NCI-H1105 treated with DMSO at 0.1 percent for 48 hours (cell line): ENCODE measurements at places on chromosomes 13 and 19.
A peak's percentile ranks its signal among the peaks of the same experiment; 100 is the strongest.

DNA sequence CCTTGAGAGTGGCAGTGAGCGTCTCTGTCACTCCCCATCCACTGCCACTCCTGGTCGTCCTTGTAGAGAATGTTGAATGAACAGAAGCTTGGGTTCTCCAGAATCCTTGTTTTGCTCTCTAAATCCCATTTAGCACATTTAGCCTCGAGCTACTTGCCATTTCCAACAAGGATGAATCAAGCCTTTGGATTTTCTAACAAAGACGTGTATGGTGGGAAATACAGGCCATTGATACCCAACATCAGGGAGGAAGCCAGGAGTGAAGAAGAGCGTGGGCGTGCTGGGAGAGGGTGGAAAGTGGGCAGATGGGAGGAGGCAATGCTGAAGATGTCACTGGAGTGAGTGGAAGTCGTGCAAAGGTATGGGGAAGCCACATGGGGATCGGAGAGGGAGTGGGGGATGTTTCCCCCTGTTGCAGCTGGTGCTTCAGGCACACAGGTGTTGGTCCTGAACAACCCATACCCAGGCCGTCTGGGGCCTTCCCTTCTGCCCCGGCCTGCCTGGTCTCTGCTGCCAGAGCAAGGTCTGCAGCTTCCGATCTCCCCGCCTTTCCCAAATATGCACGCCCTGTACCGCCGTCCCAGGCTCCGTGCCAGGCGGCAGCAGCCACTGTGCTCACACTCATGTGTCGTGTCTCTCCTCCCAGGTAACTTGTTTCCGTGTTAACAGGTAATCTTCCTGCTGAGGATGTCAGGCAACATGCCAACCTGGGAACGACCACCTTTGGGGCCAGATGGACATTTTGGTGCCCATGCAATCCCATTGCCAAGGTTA is 48.7 kb downstream of the ZIC5 start:
- DNase-seq = peak; percentile 55

DNA sequence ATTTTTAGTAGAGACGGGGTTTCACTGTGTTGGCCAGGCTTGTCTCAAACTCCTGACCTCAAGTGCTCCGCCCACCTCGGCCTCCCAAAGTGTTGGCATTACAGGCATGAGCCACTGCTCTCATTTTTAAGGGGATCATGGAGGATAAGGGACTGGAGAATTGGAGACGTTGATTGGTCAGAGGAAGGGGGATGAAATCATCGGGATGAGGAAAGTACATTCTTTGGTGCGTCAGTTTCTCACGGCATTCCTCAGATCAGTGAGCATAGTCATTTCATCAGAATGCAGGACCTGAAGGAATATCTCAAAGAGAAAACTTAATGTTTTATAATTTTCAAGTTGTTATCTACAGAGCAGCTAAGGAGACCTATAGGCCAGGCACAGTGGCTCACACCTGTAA is 14.0 kb downstream of the ZNF114 start:
- DNase-seq = no peak

- DNase-seq = peak; percentile 66
Observed at GRCh38 chr13:30132623-30133553, 174.5 kb downstream of the KATNAL1 start.

- peak; percentile 73 for DNase-seq
Observed at GRCh38 chr19:39031368-39032062, 834 bp downstream of the FBXO27 start.

- no peak for DNase-seq
Observed at GRCh38 chr13:93244918-93245280, 18.3 kb downstream of the GPC6 start.

DNA sequence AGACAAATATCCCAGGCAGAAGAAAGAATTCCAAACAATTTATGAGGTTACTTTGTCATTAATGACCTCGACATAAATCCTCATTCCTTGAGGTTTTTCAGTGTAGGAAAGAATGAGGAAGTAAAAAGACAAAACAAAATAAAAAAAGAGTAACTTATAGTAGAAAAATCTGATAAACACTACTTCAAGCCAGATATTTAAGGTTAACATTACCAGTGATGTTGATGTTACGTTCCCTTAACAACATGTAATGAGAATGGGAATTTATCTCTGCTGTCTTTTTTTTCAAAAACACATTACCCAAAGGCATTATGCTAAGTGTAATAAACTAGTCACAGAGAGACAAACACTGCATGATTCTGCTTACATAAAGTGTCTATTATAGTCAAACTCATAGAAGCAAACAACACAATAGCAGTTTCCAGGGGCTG is 935.1 kb downstream of the SLITRK1 start:
- DNase-seq = no peak

DNA sequence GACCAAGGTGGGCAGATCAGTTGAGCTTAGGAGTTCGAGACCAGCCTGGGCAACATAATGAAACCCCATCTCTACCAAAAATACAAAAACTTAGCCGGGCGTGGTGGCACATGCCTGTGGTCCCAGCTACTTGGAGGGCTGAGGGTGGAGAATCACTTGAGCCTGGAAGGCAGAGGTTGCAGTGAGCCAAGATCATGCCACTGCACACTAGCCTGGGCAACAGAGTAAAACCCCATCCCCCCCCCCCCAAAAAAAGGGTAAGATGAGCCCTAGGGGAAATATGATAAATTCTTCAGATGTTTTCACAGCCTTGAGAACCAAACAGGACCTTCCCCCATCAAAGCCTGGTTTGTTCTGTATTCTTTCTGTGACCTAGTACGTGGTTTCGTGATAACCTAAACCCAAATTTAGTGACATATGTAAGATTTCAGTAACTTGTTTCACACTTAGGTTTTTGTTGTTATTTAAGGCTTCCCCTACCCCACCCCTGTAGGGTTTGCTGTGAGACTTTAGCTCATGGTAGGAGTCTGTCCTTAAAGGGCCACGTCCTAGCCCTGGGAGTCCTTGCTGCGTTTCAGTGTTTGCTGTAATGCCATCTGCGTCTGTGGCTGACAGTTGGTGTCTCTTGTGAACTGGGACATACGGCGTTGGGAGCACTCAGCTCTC is 49.6 kb downstream of the MYO9B start:
- no peak for DNase-seq

DNA sequence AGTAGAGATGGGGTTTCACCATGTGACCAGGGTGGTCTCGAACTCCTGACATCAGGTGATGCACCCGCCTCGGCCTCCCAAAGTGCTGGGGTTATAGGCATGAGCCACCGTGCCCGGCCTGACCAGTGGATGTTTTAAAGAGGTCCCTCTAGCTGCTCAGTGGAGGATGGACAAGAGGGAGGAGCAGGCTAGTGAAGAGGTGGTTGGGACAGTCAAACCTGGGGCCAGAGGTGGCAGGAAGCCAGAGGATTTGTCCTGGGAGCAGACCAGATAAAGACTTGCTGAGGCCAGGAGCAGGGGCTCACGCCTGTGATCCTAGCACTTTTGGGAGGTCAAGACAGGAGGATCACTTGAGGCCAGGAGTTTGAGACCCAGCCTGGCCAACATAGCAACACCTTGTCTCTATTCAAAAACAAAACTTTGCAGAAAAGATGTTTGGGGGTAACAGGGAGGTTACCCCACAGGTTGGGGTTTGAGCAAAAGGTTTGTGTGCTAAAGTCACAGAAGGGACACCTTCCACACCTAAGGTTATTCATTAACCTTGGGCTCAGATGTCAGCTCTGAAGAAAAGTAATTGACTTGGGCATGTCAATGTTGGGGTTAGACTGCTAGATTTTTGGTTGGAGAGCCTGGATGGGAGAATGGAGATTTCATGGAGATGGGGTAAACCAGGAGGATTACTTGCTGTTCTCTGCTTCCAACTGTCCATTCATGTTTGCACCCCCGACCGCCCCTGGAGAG is 9.0 kb downstream of the BCAM start:
- no peak for DNase-seq

GRCh38 chr19:42332059-42332458 is 6.6 kb downstream of the MEGF8 start:
- no peak for DNase-seq

GRCh38 chr13:80436571-80437169 is 95.7 kb upstream of the SPRY2 start:
- no peak for DNase-seq

DNA sequence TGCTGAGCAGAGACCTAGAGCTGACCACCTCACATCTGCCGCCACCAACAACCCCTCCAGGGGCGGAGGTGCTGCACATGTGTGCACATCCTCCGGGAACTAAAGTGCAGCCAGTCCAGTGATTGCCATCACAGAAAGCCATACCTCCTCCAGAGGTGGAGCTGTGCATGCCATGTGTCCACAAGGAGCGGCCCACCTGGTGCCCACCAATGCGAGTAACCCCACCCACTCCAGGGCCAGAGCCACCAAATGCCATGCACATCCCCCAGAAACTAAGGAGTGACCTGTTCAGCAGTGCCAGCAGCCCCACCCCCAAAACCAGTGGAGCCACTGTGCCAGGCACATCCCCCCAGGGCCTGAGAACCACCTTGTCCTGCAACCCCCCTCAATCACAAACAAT is 557.9 kb downstream of the UQCRFS1 start:
- DNase-seq = no peak

GRCh38 chr19:46976845-46977320 is 42.8 kb upstream of the NPAS1 start:
- no peak for DNase-seq

GRCh38 chr13:25988661-25989060 is 63.2 kb downstream of the SHISA2 start:
- DNase-seq = peak; percentile 32

- no peak for DNase-seq
Observed at GRCh38 chr13:35474496-35475211, 1.8 kb downstream of the MAB21L1 start.

DNA sequence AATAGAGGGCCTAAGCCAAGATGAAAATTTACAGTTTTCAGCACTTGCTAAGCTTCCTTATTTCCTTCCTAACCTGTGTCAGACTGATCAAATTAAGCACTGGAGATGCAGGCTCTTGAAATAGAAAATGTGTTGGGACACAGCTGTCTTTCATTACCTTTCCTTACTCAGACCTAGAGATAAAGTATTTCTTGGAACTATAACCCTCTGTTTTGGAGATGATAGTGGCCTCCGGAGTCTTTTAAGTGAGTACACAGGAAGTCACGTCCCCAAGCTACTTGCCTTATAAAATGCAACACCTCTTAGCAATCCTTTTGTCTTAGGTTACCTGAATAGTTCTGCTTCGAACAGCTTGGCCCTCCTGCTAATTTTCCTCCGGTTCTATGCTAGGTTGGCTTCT is 12.4 kb upstream of the AKAP11 start:
- DNase-seq = no peak

DNA sequence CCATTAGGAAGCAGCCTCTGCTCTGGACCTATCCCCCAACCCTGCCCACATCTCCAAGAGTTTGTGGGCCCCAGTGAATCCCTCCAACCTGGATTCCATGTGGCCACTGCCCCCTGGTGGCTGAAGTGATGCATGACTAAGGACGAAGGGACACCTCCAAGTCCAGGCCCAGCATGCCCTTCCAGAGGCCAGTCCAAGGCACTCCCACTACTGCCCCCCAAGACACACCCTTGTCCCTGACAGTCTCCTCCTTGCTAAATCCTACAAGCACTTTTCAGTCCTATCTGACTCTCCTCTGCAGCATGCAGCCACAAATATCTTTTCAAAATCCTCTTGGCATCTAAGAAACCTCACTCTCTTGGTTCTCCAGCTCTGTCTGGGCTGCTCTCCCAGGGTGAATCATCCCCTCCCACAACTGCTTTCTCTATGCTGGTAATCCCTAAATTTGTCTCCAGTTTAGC is 33.0 kb downstream of the DEDD2 start:
- peak; percentile 78 for DNase-seq
